ENCODE measurements at places on chromosomes 6 and 20. TPM values are rescaled to one million over a fixed set of nuclear protein-coding genes. Genes with fewer than 3 reads are reported as not detected.

DNA sequence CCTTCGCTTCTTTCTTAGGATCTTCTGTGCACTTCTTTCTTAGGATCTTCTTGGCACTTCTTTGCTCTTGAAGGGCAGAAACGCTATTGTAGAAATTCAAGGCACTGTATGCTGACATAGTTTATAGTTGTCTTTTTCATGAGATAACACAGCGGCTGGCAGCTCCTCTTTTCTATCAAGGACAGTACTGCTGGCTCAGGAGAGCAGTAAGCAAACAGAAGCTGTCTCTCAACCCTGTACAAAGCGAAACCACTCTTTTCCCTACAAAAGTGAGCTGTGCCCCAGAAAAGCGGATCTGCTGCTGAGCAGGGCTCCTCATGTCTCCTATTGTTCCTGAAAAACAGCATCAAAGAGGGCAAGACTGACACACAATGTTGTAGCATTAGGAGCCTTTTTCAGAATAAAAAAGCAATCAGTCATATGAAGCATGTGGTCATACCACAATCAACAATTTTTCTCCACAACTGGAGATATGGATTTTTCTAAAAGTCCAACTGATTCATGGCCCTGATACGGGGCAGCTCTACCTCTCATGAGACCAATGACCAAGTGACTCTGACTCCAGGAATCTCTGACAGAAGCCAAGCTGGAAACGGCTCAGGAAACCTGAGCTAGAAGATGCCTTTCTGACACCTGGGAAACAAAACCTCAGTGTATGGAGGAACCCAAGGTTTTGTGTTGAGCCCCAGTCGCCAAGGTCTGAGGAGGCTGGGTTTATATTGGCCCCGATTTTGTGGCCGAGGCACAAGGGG lies 255.9 kb downstream of the ESR1 start:
- H3K4me3 ChIP-seq, result no peak overlapping the region
- no peak for DNase-seq
- H3K27ac ChIP-seq, result no peak overlapping the region
- H3K36me3 ChIP-seq, result no peaks in the 10 kb centered on the region
- no peaks in the 10 kb centered on the region for H3K27me3 ChIP-seq

GRCh38 chr20:32670773-32671455 lies 2.8 kb downstream of the C20orf203 start:
- H3K27me3 ChIP-seq, result no peaks in the 10 kb centered on the region
- no peaks in the 10 kb centered on the region for H3K36me3 ChIP-seq
- H3K4me3 ChIP-seq, result no peak overlapping the region
- DNase-seq, result no peak
- H3K4me1 ChIP-seq, result peaks cover 3% of the 10 kb centered on the region
- H3K27ac ChIP-seq, result no peak overlapping the region

- no peak overlapping the region for H3K27ac ChIP-seq
- no peaks in the 10 kb centered on the region for H3K36me3 ChIP-seq
- H3K4me1 ChIP-seq, result no peaks in the 10 kb centered on the region
- H3K4me3 ChIP-seq, result no peak overlapping the region
- no peaks in the 10 kb centered on the region for H3K27me3 ChIP-seq
These were observed 87.7 kb downstream of the SGK1 start for GRCh38 chr6:134230087-134230700.

Gene CUTA
- 186 TPM for total RNA-seq

DNA sequence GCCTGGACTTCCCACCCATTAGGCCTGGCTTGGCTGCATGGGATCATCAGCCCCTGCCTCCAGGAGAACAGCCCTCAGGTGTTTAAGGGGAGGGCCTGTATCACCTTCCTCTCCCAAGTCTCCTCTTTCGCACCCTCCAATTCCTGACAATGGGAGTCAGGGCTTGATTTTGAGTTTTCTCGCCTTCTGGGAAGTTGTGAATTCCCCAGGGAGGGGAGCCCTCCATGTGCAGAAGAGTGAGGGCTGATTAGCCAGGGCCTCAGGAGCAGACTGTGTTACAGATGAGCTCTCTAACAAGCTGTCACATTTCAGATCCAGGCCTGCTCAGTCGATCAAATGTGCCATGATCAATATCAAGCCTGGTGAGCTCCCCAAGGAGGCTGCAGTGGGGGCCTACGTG lies 42.4 kb downstream of the CNBD2 start:
- no peaks in the 10 kb centered on the region for H3K36me3 ChIP-seq
- no peak overlapping the region for H3K4me3 ChIP-seq
- no peaks in the 10 kb centered on the region for H3K4me1 ChIP-seq
- no peak for DNase-seq
- H3K27me3 ChIP-seq, result no peaks in the 10 kb centered on the region

- no peak for DNase-seq
- H3K4me1 ChIP-seq, result peaks cover 28% of the 10 kb centered on the region
- no peak overlapping the region for H3K27ac ChIP-seq
- peaks cover 11% of the 10 kb centered on the region for H3K27me3 ChIP-seq
- H3K4me3 ChIP-seq, result no peak overlapping the region
- no peaks in the 10 kb centered on the region for H3K36me3 ChIP-seq
These were observed 204.8 kb upstream of the PRND start for GRCh38 chr20:4516876-4517275.

- no peak for DNase-seq
- no peaks in the 10 kb centered on the region for H3K36me3 ChIP-seq
- H3K4me1 ChIP-seq, result no peaks in the 10 kb centered on the region
- H3K4me3 ChIP-seq, result no peak overlapping the region
- no peaks in the 10 kb centered on the region for H3K27me3 ChIP-seq
- H3K27ac ChIP-seq, result no peak overlapping the region
These were observed 118.5 kb upstream of the MMS22L start for GRCh38 chr6:97401533-97401932.

DNA sequence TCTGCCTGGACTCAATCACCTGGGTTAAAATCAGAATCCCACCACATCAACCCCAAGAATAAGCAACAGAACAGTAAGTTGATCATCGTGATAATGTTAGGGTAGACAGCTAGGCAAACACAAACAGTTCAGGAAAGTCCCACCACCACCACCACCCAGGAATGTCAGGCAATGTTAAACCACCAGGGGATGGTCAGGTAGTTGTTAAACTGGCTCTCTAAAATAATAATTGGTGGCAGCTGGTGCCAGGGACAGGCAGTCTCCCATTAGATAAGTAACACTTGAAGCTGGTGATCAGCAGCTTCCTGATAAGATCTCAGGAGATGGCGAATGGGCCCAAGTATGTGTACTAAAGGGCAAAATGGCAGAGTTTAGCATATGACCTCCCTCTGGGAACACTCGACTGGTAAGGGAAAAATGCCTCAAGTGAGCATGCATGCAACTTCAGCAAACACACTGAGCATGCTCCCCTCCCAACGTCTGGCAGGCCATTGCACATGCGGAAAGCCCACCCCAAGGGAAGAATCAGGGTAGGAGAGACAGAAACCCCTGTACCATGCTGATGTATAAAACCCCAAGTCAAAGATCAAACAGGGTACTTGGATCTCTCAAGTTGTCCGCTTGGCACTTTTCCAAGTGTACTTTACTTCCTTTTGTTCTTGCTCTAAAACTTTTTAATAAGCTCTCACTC lies 66.6 kb downstream of the IPCEF1 start:
- no peaks in the 10 kb centered on the region for H3K27me3 ChIP-seq
- no peak overlapping the region for H3K27ac ChIP-seq
- H3K4me1 ChIP-seq, result peaks cover 11% of the 10 kb centered on the region
- DNase-seq, result no peak
- no peak overlapping the region for H3K4me3 ChIP-seq

GRCh38 chr20:44418069-44418905 lies 57.4 kb upstream of the TTPAL start:
- H3K27me3 ChIP-seq, result no peaks in the 10 kb centered on the region
- no peak for DNase-seq
- no peaks in the 10 kb centered on the region for H3K36me3 ChIP-seq
- no peak overlapping the region for H3K27ac ChIP-seq

- no peak for DNase-seq
- no peaks in the 10 kb centered on the region for H3K27me3 ChIP-seq
- no peak overlapping the region for H3K27ac ChIP-seq
- no peaks in the 10 kb centered on the region for H3K4me1 ChIP-seq
These were observed 149.9 kb downstream of the MMS22L start for GRCh38 chr6:97133067-97133466.

Gene KIAA0408
- total RNA-seq, result 0.25 TPM

GRCh38 chr20:40941133-40941610 lies 87.5 kb upstream of the TOP1 start:
- no peak overlapping the region for H3K27ac ChIP-seq
- H3K4me1 ChIP-seq, result peaks cover 11% of the 10 kb centered on the region
- no peak for DNase-seq
- H3K4me3 ChIP-seq, result no peak overlapping the region
- no peaks in the 10 kb centered on the region for H3K27me3 ChIP-seq

Gene CAP2
- 3.8 TPM for total RNA-seq

GRCh38 chr6:51928320-51928719 lies 159.1 kb downstream of the PKHD1 start:
- no peak overlapping the region for H3K27ac ChIP-seq
- no peak overlapping the region for H3K4me3 ChIP-seq
- H3K4me1 ChIP-seq, result no peaks in the 10 kb centered on the region

Gene HLA-DPA1
- 0.89 TPM for total RNA-seq

Gene WFDC10B
- total RNA-seq, result not detected

- H3K4me3 ChIP-seq, result no peak overlapping the region
- no peak overlapping the region for H3K27ac ChIP-seq
- H3K4me1 ChIP-seq, result no peaks in the 10 kb centered on the region
- no peaks in the 10 kb centered on the region for H3K27me3 ChIP-seq
These were observed 236.8 kb upstream of the MARCKS start for GRCh38 chr6:113620386-113620785.

All from HCT116 (cell line).